ENCODE measurements at places on chromosomes 11 and 22. TPM values are rescaled to one million over a fixed set of nuclear protein-coding genes. Genes with fewer than 3 reads are reported as not detected.

DNA sequence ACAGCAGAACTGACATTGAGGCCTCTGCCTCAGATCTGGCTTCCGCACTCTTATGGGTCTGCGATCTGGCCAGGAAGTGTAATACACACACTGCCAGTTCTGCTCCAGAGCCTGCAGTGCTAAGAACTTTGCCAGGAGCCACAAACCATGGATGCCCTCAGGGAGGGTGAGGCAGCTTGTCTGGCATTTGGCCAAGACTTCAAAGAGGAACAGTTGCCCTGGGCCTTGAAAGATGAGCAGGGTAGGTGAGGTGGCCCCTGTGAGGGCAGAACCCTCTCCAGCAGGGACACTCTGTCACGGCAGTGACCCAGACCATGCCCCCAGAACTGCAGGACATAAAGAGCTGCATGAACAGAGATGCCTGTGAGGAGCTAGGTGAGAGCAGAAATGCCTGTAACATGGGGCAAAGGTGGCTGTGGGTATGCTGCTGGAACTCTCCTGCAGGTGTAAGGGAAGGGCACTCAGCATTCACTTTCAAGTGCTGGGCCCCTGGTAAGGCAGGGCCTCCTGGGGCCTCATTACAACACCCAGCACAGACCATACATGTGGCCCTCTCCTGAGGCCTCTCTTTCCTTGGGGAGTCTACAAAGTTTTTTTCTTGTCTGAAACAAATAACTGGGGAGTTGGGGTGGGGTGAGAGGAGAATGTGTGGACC, 47.3 kb downstream of the NEU3 start:
- no peaks in the 10 kb centered on the region for H3K27me3 ChIP-seq
- no peak for DNase-seq

GRCh38 chr22:16808744-16809143, 16.5 kb downstream of the XKR3 start:
- no peaks in the 10 kb centered on the region for H3K4me1 ChIP-seq
- H3K36me3 ChIP-seq, result no peaks in the 10 kb centered on the region
- H3K27me3 ChIP-seq, result no peaks in the 10 kb centered on the region
- no peak for DNase-seq
- no peak overlapping the region for H3K27ac ChIP-seq

SYNGR1 gene
- not detected for total RNA-seq

- DNase-seq, result no peak
- H3K4me1 ChIP-seq, result no peaks in the 10 kb centered on the region
- no peak overlapping the region for H3K27ac ChIP-seq
- no peaks in the 10 kb centered on the region for H3K27me3 ChIP-seq
- no peak overlapping the region for H3K4me3 ChIP-seq
- H3K36me3 ChIP-seq, result no peaks in the 10 kb centered on the region
These were observed 9.2 kb upstream of the SLC5A12 start for GRCh38 chr11:26731084-26731456.

- no peak for DNase-seq
- H3K4me3 ChIP-seq, result no peak overlapping the region
- no peaks in the 10 kb centered on the region for H3K27me3 ChIP-seq
- peaks cover 64% of the 10 kb centered on the region for H3K36me3 ChIP-seq
These were observed 80.6 kb downstream of the PPP6R3 start for GRCh38 chr11:68541116-68541515.

- H3K27ac ChIP-seq, result no peak overlapping the region
- no peaks in the 10 kb centered on the region for H3K27me3 ChIP-seq
- no peaks in the 10 kb centered on the region for H3K36me3 ChIP-seq
- H3K4me1 ChIP-seq, result no peaks in the 10 kb centered on the region
- no peak for DNase-seq
- no peak overlapping the region for H3K4me3 ChIP-seq
These were observed 7.7 kb upstream of the GLYATL1B start for GRCh38 chr11:59078435-59078834.

DNA sequence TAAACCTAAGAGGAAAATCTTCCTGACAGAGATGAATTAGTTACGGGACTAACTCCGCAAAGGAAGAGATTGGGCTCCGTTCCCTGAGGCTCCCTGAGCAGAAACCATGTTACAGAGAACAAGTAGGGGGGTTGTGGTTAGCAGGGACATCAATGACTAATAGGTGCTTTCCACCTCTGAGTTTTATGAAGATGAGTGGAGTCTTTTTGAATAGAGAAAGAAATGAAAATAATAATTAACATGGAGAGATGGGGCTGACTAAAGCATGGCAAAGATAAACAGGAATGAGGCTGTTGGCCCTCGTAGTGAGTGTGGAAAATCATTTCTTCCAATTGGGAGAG, 47.5 kb upstream of the PICALM start:
- peak; percentile 64 for DNase-seq
- H3K4me1 ChIP-seq, result peaks cover 27% of the 10 kb centered on the region
- H3K4me3 ChIP-seq, result no peak overlapping the region
- no peaks in the 10 kb centered on the region for H3K27me3 ChIP-seq
- H3K27ac ChIP-seq, result no peak overlapping the region

DNA sequence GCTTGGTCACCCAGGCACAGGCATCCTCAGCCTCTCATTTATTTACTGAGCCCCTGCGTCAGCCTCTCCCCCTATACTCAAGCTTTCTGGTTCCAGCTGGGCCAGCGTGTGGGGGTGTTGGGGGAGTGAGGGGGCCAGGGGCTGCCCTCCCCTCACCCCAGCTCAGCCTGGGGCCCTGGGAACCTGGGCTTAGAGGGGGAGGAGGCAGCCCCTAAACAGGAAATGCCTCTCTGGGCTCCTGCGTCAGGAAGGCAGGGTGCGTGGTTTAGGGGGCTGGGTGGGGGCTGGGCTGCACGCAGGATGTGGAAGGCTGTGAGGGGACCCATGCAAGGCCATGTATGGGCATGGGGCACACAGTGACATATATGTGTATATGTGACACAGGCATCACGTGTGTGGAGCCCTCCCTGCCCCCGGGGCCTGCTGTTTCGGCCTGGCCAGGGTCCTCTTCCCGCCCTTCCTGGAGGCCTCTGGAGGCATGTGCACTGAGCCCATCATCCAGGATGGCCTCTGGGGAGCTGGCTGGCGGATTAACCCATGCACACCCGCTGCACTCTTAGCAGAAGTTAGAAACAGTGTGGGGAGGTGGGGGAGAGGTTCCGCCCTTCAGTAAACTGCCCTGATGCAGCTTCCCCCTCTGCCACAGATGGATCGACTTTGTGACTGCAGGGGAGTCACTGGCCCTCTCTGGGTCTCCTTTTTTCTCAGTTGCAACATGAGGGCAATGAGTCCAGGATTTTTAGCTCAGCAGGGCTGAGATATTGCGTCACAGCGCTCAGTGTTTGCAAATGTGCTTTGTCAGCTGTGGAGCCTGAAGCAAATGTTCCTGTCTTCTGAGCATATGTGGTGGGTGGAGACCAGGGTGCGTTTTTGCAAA, 1.1 kb upstream of the CD248 start:
- H3K4me1 ChIP-seq, result peaks cover 34% of the 10 kb centered on the region
- no peak overlapping the region for H3K4me3 ChIP-seq
- peak; percentile 44 for DNase-seq
- no peaks in the 10 kb centered on the region for H3K36me3 ChIP-seq
- no peaks in the 10 kb centered on the region for H3K27me3 ChIP-seq

- H3K27ac ChIP-seq, result no peak overlapping the region
- H3K4me1 ChIP-seq, result no peaks in the 10 kb centered on the region
- H3K36me3 ChIP-seq, result no peaks in the 10 kb centered on the region
- no peaks in the 10 kb centered on the region for H3K27me3 ChIP-seq
These were observed 55.4 kb downstream of the PLEKHA7 start for GRCh38 chr11:16958833-16959232.

CD3E gene
- total RNA-seq, result 581 TPM

GRCh38 chr11:116888024-116888423, 50.6 kb upstream of the APOA1 start:
- no peak for DNase-seq
- H3K4me1 ChIP-seq, result peaks cover 24% of the 10 kb centered on the region
- no peak overlapping the region for H3K27ac ChIP-seq

Data from CD4-positive, alpha-beta memory T cell (primary cell).